ENCODE measurements at places on chromosomes 2 and 18. TPM values are rescaled to one million over a fixed set of nuclear protein-coding genes. Genes with fewer than 3 reads are reported as not detected.

The RGPD4 gene
- polyA plus RNA-seq, result 0.03 TPM

The LYG2 gene
- polyA plus RNA-seq, result 0.24 TPM

The CYP27A1 gene
- 0.27 TPM for polyA plus RNA-seq

The MC5R gene
- polyA plus RNA-seq, result not detected

GRCh38 chr18:48488388-48488850, 50.4 kb upstream of the CTIF start:
- peak; percentile 28 for DNase-seq

GRCh38 chr18:48753691-48754090, 197.1 kb downstream of the SMAD7 start:
- no peak for DNase-seq

- no peak for DNase-seq
These were observed 2.6 kb upstream of the EMX1 start for GRCh38 chr2:72914589-72915319.

- no peak for DNase-seq
These were observed 335.9 kb downstream of the DLGAP1 start for GRCh38 chr18:4119127-4119648.

DNA sequence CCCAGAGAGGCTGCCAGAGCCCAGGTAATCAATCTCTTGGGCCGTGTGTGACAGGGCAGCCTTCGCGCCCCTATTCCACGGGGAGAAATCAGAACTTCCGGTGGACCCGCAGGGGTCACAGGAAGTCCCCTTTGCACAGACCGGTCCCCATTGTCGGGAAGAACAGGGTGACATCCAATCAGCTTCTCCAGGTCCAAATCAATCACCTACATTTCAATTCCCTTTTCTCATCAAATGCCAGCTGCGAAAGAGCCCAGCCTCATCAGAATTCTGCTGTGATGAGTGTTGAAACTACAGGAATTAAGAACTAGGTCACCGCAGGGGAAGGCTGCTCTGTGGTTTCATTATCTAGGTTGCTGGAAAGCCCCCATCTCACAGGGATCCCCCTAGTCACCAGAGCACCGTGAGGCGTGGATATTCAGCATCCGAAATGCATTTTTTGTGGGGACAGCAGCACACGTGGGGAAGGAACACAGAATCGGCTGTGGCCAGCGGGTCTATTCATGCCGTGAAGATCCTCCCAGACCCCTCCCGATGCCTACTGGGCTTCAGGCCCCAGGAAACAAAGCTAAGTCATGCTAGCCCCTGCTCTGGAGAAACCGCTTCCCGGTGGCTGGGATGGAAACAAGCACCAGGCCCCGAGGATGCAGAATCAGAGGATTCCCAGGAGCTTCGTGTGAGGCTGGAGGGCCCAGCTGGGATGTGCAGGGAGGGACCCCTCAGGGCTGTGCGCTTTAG, 193.7 kb upstream of the ID2 start:
- DNase-seq, result no peak

GRCh38 chr2:18518116-18519111, 42.0 kb downstream of the RDH14 start:
- DNase-seq, result no peak

The APCDD1 gene
- 8.5 TPM for polyA plus RNA-seq

The TRMT61B gene
- 10.4 TPM for polyA plus RNA-seq

DNA sequence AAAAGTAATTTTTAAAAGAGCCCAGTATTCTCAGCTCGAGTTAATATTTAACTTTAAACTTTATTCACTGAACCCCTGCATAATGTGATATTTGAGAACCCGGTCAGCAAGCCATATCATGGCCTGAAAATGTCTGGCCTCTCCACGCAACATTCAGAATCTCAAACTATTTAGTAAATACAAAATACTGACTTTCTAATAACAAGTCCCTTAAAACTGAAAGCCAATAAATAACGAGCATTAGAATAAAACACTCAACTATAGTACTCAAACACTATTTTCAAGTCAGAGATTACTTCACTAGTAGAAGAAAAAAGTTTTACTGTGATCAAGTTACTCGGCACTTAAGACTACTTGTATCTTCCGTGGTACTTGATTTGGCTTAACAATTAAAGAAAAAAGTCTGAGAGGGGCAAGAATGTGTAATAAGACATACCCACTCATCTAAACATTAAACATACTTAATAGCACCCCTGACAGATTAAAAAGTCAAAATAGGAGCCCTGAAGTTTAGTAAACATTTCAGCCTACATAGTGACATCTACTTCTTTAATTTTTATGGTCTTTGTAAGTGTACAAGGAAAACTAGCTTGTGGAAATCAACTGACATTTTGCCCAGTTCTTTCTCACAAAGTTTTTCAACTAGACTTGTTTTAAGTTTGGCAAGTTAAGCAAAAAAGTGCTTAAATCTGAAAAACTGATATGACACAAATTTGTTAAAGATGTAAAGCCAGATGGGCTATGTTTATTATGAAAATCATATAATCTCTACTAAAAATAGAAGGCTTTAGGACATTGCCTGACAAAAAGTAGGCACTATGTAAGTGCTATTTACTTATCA, 38.2 kb downstream of the RTN4 start:
- DNase-seq, result no peak

The TANC1 gene
- 33.5 TPM for polyA plus RNA-seq

GRCh38 chr2:232275670-232276069, 102.9 kb upstream of the ALPP start:
- no peak for DNase-seq

GRCh38 chr2:84427235-84428138, 31.6 kb downstream of the SUCLG1 start:
- DNase-seq, result no peak

The CTAGE1 gene
- not detected for polyA plus RNA-seq

- no peak for DNase-seq
These were observed 246.3 kb upstream of the MYT1L start for GRCh38 chr2:2577407-2577831.

GRCh38 chr2:6958616-6959235, 41.5 kb downstream of the RNF144A start:
- DNase-seq, result no peak

The ABCG5 gene
- not detected for polyA plus RNA-seq

The TSGA10 gene
- polyA plus RNA-seq, result 2.4 TPM

The COL4A3 gene
- not detected for polyA plus RNA-seq

Data from keratinocyte (primary cell).